ENCODE measurements at places on chromosomes 13 and 19.
A peak's percentile ranks its signal among the peaks of the same experiment; 100 is the strongest.

DNA sequence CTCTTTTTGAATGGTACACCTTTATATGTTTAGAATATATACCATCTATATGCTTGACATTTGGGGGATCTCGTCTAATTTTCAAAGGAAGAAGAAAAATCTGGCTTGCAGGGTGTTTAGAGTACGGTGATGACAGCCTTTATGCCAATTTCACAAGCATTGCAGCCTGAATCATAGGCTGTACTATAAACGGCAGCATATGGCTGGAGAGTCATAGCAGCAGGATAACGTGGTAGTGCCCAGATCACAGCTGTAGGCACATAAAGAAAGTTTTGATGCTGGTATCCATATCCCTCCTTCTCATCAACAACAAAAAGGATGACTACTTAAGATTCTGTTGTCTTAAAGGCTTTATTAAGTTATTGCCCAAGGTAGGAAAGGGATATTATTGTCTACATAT is 253.0 kb downstream of the PCDH9 start:
- DNase-seq, result no peak

DNA sequence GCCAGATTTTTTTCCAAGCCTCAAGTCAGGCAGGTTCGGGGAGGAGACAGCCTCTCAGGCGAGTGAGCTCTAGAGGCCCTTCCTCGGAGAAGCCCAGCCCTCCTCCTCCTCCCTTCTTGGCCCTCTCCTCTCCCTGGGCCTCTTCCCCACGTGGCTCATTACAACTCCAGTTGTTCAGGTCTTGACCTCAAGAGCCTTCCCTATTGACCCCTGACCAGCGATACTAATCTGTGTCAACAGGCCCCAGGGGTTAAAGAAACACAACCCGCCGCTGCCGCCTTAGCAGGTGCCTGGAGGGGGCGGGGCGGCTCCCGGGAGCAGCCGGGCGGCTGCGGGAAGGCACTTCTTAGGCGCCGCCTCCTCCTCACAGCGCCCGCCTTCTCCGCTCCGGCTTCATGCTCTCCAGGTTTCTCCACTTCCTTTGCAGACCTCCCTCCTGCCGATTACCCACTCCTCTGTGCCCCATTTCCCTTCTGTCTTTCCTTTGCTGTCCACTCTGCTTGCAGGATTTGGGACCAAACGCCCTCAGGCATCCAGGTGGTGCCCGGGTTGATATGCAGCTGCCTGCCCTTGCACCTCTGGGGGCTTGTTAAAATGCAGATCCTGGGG is 51.0 kb downstream of the LYL1 start:
- peak; percentile 56 for DNase-seq

GRCh38 chr19:31424861-31425620 is 75.8 kb upstream of the TSHZ3 start:
- DNase-seq, result no peak

- no peak for DNase-seq
Measured at GRCh38 chr19:13778847-13779246, 4.6 kb downstream of the C19orf53 start.

Data from hematopoietic multipotent progenitor cell treated with erythropoietin and hydrocortisone succinate and interleukin-3 and kit ligand, for 15 days (in vitro differentiated cells).